ENCODE measurements at places on chromosomes 7 and 10.

GRCh38 chr10:125333209-125333591 is 172.8 kb upstream of the CTBP2 start:
- no peak for DNase-seq

- DNase-seq: no peak
Measured at GRCh38 chr10:87790185-87790584, 27.8 kb downstream of the ATAD1 start.

GRCh38 chr10:77906951-77907421 is 19.6 kb downstream of the DLG5 start:
- no peak for DNase-seq

DNA sequence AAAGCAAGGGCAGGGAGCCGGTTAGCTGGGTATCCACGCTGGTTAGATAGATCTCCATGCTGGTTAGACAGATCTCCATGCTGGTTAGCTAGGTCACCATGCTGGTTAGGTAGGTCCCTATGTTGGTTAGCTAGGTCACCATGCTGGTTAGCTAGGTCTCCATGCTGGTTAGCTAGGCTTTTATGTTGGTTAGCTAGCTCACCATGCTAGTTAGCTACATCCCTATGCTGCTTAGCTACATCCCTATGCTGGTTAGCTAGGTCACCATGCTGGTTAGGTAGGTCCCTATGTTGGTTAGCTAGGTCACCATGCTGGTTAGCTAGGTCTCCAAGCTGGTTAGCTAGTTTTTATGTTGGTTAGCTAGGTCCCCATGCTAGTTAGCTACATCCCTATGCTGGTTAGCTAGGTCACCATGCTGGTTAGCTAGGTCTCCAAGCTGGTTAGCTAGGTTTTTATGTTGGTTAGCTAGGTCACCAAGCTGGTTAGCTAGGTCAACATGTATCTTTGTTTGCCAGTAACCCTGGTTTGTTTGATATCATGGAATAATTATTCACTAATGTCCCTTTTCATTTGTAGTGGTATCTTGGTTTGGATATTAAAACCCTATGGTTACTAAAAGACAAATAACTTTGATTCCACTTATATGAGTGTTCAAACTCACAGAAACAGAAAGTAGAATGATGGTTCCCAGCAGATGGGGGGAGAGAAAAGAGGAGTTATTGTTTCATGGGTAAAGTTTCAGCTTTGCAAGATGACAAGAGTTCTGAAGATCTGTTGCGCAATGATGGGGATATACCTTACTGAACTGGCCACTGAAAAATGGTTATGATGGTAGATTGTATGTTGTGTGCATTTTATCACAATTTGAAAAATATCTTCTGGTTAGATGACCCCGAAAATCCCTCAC is 136.2 kb downstream of the PRPF18 start:
- no peak for DNase-seq

DNA sequence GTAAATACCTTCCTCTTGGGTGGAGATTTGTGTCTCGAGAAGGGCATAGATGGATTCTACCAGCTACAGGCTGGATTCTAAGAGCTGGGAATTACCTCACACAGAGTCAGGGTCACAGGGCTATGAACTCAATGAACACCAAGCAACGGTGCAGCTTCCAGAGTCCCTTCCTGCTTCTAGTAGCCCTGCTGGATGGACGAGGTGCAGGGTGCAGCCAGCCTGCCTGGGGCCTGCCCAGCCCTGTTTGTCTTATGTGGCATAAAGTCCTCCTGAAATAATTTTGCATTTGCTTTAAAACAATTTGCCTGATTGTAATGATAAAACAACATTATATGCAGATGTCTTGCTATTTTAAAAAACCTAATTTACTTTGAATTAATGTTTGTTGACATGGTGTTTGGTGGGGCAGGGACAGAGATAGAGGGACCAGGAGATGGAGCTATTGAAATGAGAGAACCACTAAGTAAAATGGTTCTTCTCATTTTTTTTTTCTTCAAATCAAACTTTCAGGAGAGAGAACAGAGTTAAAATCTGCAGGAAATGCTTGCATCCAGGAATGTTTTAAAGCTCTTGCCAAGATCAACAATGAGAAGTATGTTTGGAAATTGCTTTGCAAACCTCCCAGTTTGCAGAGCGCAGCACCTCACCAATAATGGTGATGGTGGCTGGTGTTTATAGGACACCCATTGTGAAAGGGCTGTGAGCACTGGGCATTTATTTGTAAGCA is 305.4 kb upstream of the PODXL start:
- DNase-seq: no peak

DNA sequence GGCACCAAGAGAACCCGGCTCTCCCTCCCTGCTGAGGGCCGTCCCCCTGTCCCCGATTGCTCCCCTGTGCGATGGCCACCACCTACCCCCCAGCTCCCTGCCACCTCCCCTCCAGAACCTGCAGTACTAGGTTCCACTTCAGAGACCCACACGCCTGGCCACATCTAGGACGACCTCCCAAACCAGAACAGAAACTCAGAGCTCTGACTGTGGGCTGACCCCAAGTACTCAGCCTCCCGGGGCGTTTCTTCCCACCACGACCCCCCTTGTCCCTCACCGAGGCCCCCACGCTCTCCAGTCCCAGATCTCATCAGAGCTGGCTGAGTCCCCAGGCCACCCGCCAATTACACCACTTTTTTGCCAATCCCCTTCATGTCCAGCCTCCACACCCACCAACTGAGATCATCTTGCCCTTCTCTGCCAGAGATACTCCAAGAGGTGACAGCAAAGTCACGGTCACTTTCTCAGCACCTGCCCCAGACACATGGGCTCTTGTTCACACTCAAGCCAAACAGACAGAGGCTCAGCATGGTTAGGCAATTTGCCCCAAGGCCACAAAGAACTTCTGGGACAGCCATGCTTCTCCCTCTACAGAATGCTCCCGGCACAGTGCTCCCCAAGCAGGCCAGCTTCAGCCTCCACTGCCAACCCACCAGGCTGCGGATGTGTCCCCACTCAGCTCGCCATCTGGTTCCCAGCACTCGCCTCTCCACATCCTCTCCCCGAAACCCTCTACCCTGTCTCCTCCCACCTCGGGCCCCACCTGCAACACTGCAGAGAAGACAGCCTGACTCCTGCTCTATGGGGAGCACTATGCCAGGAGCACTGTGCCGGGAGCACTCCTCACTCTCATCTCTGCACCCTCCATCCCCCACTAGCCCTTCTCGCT is 4.7 kb downstream of the TMEM120A start:
- no peak for DNase-seq

DNA sequence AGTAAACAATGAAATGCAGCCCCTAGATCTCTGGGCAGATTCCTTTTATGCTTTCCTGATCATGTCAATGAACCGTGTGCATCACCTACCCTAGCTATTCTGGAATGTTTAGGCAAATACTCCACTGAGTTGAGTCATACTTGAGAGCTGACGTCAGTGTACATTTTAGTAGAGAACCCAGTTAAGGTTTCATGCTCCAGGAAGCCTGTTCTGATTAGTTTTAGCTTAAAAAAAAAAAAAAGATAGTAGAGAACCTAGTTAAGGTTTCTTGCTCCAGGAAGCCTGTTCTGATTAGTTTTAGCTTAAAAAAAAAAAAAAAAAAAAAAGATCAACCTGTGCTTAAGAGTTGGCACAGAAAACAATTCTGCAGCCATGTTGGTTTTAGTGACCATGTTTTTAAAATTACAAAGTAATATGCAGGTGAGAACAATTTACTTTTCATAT is 3.7 kb upstream of the MCU start:
- no peak for DNase-seq

DNA sequence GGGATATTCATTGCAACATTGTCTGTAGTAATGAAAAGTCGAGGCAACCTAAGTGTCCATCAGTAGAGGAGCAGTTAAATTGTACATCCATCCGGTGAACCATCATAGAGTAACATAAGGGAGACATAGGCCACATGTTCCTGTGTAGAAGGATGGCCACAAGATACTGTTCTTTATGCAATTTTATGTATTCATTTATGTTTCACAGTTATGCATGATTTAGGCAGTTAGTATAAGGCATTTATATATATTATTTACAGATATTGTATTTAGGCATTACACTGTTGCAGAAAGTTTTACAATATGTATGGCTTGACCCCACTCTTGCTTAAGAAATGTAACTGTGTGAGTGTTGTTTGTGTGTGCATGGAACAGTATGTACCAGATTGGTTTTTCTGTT is 36.0 kb upstream of the CDH23 start:
- no peak for DNase-seq

- DNase-seq: no peak
Measured at GRCh38 chr7:17320102-17320497, 21.6 kb downstream of the AHR start.

DNA sequence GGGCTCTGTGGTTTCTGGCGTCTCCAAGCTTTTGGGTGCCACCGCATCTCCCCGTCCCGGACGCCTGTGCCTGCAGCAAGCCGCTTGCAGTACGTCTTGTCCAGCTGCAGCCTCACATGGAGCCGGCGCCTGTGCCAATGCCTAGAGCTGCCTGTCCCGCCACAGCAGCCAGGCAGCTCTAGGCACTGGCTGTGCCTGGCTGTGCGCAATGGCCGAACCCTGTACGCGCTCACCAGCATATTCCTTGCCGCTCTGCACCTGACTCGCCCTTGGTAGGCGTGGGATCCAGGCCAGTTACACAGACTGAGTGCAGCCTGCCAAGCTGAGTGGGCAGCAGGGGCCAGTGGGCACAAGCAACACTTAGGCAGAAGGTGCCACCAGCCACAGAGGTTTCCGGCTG is 381.2 kb upstream of the SORCS1 start:
- DNase-seq: no peak

GRCh38 chr7:28110427-28111012 is 70.1 kb downstream of the JAZF1 start:
- DNase-seq: no peak

GRCh38 chr10:43205681-43206390 is 61.0 kb downstream of the RASGEF1A start:
- no peak for DNase-seq

DNA sequence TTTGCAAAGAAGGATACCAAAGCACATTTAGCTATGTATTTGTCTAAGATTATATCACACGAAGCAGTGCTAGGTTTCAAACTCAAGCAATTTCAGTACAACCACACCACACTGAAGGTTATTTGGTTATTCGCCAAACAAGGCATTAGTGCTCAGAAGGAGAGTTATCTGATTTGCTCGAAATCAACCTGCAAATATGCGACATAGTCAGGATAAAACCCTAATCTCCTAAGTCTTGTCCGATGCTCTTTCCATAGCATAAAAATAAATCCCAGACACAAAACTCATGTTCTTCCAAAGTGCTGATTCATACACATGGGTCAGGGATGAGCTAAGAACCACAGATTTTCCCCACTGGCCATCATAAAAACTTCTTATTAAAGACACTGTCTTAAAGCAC is 1288.0 kb upstream of the SORCS1 start:
- DNase-seq: no peak

DNA sequence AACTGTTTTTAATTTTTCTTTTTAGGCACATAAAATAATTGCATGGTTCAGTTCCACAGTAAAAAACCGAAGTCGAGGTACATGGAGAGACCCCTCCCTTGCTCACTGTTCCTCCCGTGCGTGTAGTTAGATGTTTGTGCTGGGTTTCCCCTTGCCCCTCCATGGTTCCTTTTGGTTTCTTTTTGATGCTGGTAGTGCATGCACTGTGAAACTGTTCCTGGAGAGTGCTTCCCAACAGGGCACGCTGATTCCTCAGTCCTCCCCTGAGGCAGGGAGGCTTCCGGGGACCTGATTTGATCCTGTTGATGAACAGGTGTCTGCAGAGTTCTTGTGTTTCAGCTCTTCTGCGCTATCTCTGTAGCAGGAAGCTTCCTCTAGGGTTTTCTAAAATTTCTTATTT is 69.5 kb downstream of the ADCY1 start:
- DNase-seq: no peak

DNA sequence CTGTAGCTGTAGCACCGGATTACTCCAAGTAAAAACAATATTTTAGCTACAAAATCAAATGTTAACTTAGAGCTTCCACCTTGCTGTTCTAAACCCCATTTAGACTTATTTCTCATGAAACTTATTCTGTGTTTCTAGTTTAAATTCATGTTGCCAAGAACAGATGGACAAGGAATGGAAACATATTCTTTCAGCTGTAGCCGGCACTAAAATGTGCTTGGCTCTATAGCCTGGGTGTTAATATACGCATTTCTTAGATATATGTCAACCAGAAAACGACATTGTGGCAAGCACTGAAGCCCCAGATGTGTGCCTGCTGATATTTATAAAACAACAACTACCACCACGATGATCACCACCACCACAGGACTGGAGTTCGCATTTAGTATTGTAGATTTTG is 190.3 kb upstream of the ETV1 start:
- DNase-seq: no peak

- no peak for DNase-seq
Measured at GRCh38 chr10:70934701-70935100, 46.3 kb upstream of the PCBD1 start.

GRCh38 chr7:84792231-84792893 is 394.5 kb downstream of the SEMA3D start:
- no peak for DNase-seq

DNA sequence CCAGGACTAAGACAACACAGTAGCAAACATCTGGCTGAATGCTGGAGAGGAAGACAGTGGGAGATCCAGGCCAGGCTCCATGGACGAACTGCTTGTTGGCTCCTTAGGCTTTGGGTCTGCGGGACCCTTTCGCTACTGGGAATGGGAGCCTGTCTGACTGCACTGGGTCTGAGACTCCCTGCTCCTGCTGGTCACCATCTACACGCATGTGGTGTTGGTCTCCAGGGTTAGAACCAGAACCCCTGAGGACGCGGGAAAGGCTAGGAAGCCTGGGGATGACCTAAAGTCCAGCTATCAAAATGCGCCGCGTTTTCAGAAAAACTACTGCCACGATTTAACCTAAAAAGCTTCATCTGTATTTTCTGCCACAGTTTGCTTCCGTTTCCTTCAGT is 817 bp upstream of the DNAJB6 start:
- DNase-seq: no peak

GRCh38 chr7:101198476-101198875 is 2.4 kb downstream of the MOGAT3 start:
- DNase-seq: no peak

DNA sequence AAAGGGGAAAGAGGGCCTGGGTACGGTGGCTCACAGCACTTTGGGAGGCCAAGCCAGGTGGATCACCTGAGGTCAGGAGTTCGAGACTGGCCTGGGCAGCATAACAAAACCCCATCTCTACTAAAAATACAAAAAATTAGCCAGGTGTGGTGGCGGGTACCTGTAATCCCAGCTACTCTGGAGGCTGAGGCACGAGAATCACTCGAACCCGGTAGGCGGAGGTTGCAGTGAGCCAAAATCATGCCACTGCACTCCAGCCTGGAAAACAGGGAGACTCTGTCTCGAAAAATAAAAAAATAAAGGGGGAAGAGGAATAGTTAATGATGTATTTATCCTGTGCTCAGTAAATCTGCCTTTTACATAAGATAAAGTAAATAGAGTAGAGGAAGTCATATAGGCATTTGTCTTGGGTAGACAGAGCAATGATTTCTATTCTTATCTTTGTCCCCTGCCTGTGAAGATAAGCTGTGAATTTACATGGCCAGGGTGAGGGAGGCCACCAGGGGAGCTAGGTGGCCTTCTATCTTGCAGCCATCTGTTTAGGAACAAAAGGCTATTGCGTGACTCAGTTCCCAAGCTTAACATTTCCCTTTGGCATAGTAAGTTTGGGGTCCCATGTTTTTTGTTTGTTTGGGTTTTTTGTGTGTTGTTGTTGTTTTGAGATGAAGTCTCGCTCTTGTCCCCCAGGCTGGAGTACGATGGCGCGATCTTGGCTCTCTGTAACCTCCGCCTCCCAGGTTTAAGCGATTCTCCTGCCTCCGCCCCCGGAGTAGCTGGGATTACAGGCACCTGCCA is 73.2 kb upstream of the GTF2I start:
- no peak for DNase-seq
